ENCODE measurements at places on chromosomes 12 and 14. TPM values are rescaled to one million over a fixed set of nuclear protein-coding genes. Genes with fewer than 3 reads are reported as not detected.

ATF1 gene
- 36.0 TPM for polyA plus RNA-seq

DNA sequence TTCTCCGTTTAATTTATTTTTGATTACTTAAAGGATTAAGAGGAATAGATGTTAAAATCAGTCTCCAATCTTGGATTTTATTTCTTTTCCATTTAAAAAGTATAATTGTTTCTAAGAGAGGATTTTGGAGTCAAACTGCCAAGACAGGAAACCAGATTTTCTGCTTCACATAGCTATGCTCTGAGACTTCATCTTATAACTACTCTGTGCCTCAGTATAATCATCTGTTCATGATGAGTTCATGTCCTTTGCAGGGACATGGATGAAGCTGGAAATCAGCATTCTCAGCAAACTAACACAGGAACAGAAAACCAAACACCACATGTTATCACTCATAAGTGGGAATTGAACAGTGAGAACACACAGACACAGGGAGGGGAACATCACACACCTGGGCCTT is 9.0 kb upstream of the TAS2R31 start:
- DNase-seq, result no peak

GRCh38 chr14:22626590-22626989 is 17.6 kb downstream of the OR6J1 start:
- DNase-seq, result no peak

DNA sequence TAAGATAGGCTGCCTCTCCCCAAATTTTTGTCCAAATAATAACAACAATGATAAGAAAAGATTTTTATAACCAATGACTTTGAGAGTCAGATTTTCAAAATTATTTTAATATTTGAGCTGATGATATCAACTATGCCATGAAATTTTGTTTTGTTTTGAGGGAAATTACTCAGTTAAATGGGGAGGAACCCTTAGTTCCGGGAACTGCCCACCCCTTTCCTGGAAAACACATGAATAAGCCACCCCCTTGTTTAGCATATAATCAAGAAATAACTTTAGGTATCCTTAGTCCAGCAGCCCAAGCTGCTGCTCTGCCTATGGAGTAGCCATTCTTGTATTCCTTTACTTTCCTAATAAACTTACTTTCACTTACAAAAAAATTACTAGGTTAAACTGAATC is 61.4 kb downstream of the HMGA2 start:
- no peak for DNase-seq

- no peak for DNase-seq
Observed at GRCh38 chr12:47067176-47067575, 12.2 kb upstream of the PCED1B start.

RIPK3 gene
- 0.95 TPM for polyA plus RNA-seq

CINP gene
- polyA plus RNA-seq, result 33.6 TPM

DNA sequence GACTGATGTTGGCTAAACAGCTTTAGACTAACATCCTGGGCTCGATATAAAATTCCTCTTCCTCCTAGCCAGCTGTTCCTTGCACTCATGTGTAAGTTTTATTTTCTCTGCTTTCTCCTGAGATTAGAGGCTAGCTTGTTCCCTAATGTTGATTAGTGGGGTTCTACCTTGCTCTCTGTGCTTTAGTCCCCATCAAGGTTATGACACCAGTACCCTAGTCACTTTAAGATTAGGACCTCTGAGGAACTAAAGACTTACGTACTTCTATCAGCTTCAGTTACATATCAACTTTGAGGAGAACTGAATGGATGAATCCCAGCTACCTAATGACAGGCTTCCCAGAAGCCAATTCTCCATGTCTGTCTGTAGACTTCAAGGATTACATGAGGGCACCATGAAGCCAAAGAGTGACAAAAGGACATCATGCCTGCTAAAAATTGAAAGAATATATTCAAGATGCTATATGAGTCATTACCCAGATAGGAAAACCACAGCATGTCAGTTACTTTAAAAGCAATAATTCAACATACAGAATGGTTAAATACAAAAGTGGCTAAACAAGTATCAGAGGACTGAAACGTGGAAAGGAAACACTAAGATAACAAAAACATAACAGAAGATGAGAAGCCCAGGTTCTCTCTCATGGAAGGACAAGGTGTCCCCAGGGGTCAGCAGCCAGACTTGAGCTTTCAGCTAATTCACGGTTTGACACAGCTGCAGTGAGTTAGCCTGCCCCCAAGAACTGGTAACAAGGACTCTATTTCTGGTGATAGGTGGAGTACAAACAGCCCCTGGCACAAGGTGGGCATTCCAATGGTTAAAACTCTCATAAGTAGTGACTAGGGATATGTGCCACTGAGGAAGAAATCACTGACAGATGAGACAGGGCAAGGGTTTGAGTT is 20.4 kb downstream of the ADAM20 start:
- DNase-seq, result no peak

GRCh38 chr12:19959353-19959752 is 409.0 kb upstream of the PDE3A start:
- no peak for DNase-seq

DNA sequence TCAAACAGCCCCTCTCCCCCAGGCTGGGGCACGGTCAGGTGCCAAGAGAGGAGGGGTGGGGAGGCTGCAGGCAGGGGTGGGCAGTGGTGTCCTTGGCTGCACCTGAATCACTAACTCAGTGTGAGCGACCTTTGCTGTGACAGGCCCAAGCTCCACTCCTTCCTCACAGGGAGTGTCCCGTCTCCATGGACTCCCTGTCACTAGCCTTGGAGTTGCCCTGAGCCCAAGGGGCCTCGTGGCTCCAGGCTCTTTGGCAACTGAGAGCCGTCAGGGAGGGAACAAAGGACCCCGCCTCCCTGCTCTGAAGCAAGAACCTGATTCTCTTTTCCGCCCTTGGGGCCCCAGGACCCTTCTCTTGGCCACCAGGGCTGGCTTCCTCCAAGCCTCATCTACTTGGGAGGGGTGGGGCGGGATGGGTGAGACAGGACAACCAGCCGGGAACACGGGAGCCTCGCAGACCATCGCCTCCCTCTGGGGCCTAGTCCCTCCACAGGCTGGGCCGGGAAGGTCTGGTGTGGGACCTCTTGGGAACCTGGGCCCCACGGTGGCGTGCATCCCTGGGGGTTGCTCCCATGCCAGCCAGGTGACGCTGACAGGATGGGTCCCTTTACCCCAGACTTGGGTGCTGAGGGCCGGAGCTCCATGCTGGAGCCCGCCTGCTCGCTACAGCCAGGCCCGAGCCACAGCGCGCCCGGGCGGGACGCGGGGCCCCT is 935 bp upstream of the ADSS1 start:
- no peak for DNase-seq

- DNase-seq, result no peak
Observed at GRCh38 chr12:88553941-88554658, 26.2 kb downstream of the KITLG start.

PRB2 gene
- polyA plus RNA-seq, result not detected

GRCh38 chr12:57129889-57130288 is 1.6 kb downstream of the LRP1 start:
- DNase-seq, result peak; percentile 52

DNA sequence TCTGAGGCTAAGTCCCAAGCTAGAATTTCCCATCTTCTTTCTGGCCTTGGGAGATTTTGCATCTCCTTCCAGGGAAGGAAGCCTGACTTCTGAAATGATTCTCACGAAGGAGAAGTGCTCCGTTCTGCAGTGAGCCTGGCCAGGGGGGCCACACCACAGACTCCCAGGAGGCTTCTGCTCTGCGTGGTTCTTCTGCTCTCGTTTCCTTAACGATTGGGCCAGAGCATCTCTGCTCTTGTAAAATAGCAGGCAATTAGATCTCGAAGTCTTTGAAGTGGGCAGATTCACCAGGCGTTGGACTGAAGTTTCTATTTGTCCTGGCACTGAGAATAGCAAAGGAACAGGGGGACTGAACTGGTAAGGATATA is 6.7 kb upstream of the BATF start:
- no peak for DNase-seq

EGLN3 gene
- 68.0 TPM for polyA plus RNA-seq

DNA sequence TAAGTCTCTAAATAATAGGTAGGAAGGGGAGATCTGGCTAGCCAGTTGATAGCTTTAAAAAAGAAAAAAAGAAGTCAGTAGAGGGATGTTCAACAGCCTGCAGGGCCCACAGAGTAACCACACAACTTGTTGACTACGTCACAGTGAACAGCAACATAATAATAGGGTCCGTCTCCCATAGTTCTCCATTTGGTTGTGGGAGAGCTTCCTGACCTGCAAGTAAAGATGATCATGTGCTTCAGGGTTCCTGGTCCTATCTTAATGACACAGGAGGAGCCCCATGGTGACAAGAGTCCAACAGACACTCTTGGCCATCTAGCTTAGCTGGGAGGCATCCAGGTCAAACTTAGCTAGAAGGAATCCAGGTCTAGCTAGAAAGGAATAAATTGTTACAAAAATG is 36.2 kb downstream of the FGD6 start:
- no peak for DNase-seq

DNA sequence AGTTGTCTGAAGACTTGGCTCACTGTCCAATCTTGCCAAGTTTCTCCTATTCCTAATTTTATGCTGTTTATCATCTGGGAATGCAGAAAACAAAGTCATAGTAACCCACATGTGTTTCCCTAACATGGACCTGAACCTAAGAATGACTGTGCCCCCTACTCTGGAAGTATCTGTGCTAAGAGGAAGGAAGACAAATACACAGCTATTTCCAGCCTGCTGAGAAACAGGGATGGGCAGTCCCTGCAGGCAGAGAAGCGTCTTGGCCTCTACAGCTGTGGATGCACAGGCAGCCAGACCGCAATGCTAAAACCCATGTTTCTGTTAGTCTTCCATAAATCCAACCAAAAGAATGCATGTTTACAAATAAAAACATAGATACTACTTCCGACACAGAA is 56.2 kb downstream of the DUSP16 start:
- DNase-seq, result peak; percentile 52

GRCh38 chr12:45122768-45123380 is 72.0 kb upstream of the DBX2 start:
- peak; percentile 29 for DNase-seq
